ENCODE measurements at places on chromosomes 5 and 9.

DNA sequence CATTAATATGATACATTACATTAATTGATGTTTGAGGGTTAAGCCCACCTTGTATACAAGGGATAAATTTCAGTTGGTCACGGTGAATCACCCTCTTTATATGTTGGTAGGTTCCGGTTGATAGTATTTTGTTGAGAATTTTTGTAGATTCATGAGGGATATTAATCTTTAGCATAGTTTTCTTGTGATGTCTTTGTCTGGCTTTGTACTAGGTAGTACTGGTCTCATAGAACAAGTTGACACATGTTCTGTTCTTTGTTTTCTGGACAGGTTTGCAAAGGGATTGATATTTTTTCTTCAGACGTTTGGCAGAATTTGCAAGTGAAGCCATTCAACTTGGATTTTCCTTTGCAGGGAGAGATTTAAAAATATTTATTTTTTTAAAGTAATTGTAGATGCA lies 49.1 kb upstream of the CLK4 start:
- DNase-seq = no peak

GRCh38 chr5:119483155-119483554 lies 30.9 kb downstream of the HSD17B4 start:
- DNase-seq = no peak

- no peak for DNase-seq
Measured at GRCh38 chr5:36156619-36157018, 4.7 kb downstream of the SKP2 start.

- DNase-seq = no peak
Measured at GRCh38 chr9:93193388-93194220, 9.7 kb downstream of the WNK2 start.

DNA sequence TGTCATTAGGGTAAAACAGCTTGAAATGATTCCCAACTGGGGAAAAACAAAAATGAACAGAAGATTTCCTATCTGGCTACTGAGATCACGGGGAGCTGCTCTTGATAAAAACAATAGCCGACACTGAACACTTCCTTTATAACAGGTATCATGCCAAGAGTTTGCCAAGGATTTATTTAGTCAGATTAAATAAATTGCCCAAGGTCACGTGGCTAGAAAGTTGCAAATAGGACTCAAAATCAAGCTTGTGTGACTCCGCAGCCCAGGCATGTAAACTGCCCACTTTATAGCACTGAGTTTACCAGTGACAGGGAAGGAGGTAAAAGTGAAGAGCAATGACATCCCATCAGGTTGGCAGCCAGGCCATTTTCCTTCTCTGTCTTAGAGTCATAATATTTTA lies 120.7 kb upstream of the ZNF618 start:
- no peak for DNase-seq

GRCh38 chr9:9621355-9621940 lies 991.4 kb downstream of the PTPRD start:
- DNase-seq = no peak
